ENCODE measurements at places on chromosomes 12 and 14.

DNA sequence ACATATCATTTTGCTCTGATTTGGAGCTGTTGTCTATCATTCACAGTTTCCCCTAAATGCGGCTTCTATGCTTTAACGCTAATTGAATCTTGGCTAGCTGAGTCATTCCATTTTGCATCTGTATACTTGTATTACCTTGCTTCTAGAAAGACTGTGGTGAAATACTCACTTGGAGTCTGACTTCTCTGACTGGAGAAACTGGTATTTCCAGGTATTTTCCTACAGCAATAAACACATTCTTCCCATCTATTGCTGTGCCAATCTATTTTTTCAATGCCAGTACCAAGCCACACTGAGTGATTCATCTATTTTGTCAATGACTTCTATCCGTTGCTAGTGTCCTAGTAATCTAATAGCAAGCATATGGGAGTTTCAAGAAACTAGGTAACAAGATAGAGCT lies 76.0 kb upstream of the ST8SIA1 start:
- DNase-seq = no peak

- DNase-seq = no peak
Observed at GRCh38 chr12:41339784-41340183, 151.7 kb downstream of the PDZRN4 start.

- DNase-seq = no peak
Observed at GRCh38 chr12:85920324-85920947, 46.3 kb downstream of the NTS start.

GRCh38 chr14:90510159-90510558 lies 113.3 kb downstream of the CALM1 start:
- no peak for DNase-seq

DNA sequence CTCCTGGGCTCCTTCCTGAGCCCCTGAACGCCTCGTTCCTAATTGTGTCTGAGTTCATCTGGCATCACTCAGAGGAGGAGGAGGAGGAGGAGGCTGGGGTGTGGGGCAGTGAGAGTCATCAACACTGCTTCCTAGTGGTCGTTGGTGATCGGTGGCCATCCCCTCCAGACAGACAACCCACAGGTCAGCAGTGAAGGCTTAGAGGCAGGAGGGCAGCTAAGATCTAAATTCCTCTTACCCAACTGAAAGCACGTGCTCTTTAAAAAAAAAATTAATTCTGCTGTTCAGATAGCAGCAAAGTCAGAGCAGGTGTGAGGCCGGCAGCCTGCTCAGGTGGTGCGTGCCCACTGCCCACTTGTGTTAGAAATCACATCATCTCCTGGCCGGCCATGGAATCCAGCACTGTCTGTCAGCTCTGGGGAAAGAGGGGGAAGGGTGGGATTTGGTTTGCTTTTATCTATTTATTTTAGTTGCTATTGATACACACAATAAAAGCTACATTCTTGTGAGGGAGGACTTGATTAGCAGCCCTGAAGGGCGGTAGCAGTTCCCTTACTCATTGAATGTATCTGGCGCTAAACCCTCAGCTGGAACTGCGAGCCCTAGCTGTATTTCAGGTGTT lies 46.6 kb downstream of the PPP2R5C start:
- no peak for DNase-seq

DNA sequence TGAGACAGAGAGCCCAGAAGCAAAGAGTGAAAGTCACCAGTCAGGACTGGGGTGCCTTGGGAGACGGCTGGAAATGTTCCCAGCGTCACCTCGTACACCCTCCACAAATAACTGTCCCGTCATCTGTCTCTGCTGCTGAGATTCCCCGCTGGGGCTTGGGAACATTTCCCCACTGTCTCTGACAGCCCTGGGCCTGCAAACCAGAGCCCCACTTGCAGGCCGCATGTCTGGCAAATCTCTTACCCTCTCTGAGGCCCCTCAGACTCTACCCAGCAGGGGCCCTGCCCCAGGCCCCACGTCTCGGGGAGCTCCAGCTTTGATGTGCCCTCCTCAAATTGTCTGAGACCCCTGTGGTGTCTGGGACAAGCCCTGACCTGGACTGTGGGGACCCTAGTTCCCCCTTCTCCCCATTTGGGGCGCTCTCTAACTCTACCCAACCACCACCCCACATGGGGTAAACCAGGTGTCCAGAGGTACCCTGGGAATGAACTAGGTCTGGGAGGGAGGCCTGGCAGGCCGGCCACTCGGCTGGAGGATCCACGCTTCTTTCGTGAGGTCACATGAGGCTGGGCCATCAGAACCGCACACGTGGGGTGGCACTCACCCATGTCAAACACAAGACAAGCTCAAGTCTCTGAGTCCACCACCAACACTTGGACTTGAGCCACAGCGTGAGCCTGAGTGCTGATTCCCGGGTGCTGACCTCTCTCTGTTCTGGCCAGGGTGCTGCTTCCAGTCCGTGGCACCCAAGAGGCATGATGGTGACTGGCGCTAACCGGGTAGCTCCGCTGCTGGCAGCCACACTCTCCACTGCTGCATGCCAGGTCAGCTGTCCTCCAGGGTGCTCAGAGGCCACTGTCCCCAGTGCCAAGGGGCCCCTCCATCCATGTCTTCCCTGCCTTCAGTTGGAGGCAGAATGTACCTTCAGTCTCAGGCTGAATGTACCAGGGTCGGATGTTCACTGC lies 59.8 kb downstream of the DIO3 start:
- DNase-seq = no peak

GRCh38 chr14:54722791-54723432 lies 156.0 kb downstream of the SAMD4A start:
- no peak for DNase-seq

DNA sequence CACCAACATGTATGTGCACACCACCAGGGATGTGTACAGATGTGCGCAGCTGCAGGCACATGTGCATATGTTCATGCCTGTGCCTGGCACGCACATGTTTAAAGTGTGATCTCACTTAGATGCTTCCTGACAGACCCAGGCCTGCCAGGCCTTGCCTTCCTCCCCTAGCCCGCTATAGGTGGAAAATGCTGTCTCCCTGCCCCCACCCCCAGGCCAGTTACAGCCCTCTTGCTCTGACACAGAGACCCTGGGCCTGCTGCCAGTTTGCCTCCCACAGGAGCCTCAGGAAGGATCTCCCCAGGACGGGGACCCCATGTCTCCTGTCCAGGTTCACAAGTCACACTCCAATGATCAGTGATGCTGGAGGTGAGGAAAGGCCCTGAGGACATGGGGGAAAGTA lies 21.6 kb downstream of the FIGNL2 start:
- no peak for DNase-seq

- DNase-seq = no peak
Observed at GRCh38 chr14:81455390-81455789, 55.3 kb upstream of the STON2 start.

DNA sequence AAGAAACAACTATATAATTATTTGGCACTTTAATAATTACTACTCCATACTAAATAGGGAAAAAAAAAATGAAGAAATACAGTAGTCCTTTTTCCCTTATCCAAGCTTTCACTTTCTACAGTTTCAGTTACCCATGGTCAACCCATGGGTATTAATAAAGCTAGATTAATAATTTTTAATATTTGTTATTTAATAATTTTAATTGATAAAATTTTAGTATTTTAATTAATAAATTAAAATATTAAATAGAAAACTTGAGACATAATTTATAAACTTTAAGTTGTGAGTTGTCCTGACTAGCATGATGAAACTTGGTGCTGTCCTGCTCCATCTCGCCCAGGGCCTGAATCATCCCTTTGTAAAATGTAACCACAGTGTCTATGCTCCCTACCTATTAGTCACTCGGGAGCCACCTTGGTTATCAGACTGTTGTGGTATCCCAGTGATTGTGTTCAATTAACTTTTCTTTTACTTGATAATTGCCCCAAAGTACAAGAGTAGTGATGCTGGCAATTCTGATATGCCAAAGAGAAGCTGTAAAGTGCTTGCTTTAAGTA lies 71.8 kb downstream of the PAWR start:
- no peak for DNase-seq

DNA sequence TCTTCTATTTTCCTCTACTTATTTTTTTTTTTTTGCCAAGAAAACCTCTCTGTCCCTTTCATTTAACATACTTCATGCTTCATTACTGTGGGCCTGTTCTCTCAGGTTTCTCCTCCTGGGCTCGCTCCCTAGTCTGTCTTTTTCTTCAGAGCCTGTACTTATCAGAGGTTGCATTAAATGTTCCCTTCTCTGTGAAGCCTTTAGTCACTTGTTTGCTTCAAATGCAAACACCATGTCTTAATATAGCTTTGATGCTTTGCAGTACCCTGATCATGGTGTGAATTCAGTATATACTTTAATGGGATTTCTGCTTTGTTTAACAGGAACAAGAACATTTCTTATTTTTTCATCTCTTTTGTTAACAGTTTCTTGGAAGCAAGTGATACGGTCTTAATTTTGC lies 72.7 kb upstream of the DNM1L start:
- no peak for DNase-seq

- DNase-seq = no peak
Observed at GRCh38 chr14:50864237-50864636, 7.6 kb upstream of the ABHD12B start.

- DNase-seq = no peak
Observed at GRCh38 chr14:75823334-75823733, 158.5 kb downstream of the TGFB3 start.

Data from activated naive CD8-positive, alpha-beta T cell treated with anti-CD3 and anti-CD28 coated beads, Interleukin-2, amount 50 U/mL, for 16 hours (primary cell).